CD8-positive, alpha-beta T cell (primary cell): ENCODE measurements at places on chromosomes 16 and 17.

DNA sequence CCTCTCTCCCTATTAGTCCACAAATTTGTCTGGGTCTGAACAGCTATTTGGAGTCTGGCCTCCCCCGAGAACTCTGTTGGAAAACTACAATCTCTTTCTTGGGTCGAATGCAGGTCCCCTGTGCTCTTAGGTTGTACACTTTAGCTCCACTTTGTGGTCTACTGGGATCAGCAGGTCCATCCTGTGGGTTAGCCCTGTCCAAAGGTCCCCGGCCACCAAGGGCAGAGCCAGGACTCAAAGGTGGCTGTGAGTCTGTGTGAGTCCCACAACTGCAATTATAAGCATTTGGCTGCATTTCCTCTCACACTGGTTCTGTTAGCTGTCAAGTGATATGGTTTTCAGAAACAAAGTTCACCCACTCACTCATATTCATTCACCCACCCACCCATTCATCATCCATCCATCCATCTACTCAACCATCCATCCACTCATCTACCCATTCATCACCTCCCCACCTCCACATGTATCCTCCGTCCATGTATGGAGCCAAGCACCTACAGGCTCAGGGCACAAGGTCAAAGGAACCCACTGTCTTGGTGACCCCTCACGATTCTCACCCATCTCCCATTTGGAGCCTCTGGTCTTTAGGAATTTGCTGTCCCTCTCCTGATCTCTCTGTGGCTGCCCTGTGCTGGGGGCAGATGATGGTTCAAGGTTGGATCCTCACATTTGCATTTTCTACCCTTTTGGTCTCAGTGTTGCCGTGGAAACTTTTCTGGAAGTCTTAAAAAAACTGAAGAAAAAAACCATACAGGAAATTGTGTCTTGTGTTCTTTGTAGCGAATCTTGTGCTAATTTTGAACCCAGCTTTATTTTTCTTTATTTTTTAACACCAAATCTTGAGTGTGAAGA, 45.8 kb downstream of the IRF8 start:
- DNase-seq, result no peak

GRCh38 chr17:8332688-8333087, 7.0 kb upstream of the ODF4 start:
- no peak for DNase-seq

DNA sequence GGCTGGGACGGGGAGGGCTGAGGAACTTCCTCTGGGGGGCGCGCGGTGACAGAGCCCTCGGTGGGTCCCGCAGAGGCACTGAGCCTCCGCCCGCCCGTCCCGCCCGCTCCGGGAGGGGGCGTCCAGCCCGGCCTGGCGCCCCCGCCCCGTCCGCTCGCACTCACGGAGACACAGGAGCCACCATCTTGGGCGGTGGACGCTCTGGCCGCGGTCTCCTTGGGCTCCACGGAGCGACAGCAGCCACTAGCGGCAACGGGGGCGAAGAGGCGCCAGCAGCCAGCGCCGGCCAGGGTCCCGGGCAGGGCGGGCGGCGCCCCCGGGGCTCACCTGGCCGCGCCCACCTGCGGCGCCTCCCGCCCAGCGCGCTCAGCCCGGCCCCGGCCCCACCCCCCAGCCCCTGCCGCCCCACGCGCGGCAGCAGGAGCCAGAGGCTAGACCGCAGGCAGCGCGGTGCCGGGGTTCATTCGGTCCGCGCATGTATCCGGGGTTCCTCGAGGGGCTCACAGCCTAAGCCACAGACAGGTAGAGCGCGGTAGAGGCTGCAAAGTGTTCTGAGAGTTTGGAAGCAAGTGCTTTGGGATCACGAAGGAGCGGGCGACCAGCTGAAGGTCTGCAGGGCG, at the start of gene C17orf113:
TSS of gene C17orf113 (minus strand) at position 209 of the 620 bp plus-strand sequence. CDS start 7,225 bp downstream, outside the sequence.
- peak; percentile 73 for DNase-seq

- peak; percentile 84 for DNase-seq
Measured at GRCh38 chr16:11254913-11255736, 879 bp downstream of the SOCS1 start.
